Caki2 (cell line): ENCODE measurements at places on chromosomes 2 and 18.

- DNase-seq: no peak
These were observed 544.7 kb downstream of the PARD3B start for GRCh38 chr2:205089958-205090357.

DNA sequence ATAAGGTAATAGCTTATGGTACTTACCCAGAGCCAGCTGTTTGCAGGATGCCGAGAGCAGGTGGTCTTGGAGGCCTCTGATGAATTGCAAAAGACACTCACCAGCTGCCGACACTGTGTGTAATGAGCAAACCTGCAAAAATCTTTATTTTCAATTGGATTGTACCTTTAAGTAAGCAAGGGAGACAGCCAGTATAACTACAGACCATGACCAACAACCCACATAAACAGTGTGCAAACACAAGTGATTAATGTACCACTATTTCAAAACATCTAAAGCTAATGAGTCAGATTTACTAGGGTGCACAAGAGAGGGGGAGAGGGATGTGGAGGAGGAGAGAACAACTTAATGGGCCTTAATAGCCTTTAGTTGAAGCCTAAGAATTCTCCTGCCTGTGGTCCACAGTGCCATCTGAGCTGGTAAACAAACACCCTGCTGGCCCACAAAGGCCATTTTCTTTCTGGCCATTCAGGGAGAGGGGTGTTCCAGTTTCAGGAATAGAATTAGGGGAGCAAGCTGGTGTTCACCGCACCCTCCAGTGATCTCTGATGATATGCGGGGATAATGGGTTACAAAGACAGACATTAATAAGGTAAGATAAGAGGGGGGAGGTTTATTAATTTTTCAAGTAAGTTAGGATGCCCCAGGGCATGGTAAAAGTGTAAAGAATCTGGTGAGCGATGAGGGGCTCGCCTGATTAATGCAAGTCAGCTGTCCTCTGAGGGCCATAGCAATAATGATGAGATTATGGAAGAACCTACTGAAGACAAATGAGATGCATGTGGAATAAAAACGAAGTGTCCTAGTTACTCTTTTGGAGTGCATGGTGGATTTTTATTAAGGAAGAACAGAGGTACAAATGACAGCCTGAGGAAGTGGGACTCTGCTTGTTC, 196.4 kb downstream of the HRH4 start:
- peak; percentile 0 for DNase-seq

DNA sequence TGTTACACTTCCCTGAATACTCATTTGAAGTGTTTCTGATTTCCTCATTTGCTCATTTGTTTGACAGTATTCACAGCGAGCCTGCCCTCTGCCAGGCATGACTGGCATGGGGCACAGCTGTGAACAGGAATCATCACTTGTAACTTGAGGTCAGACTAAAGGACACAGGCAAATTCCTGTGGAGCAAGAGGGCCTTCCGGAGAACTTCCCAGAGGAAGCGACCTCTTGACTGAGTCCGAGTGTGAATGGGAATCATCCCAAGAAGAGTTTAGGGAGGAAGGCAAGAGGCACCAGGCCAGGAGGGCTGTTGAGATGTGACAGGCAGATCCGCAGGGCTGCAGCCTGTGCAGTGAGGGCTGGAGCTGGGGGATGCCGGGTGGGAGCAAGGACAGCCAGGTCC, 45.4 kb downstream of the LIMS1 start:
- DNase-seq: peak; percentile 57

DNA sequence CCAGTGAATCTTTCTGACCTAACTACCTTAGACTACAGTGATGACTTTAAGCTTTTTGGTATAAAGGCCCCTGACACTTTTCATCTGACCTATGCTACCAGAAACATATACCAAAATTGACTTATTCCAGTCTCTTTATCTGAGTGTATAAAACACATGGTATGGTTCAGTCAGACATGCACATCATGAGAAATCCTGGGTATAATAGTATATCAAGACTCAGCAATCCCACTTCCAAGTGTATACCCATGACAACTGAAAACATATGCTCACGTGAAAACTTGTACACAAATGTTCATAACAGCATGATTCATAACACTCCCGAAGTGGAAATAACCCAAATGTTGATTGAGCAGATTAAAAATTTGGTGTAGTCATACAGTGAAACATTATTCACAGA, 70.0 kb upstream of the RPRM start:
- DNase-seq: no peak

- DNase-seq: no peak
These were observed 185.7 kb upstream of the ZEB2 start for GRCh38 chr2:144705328-144706245.

- peak; percentile 12 for DNase-seq
These were observed 1.3 kb upstream of the FAP start for GRCh38 chr2:162244541-162245031.

DNA sequence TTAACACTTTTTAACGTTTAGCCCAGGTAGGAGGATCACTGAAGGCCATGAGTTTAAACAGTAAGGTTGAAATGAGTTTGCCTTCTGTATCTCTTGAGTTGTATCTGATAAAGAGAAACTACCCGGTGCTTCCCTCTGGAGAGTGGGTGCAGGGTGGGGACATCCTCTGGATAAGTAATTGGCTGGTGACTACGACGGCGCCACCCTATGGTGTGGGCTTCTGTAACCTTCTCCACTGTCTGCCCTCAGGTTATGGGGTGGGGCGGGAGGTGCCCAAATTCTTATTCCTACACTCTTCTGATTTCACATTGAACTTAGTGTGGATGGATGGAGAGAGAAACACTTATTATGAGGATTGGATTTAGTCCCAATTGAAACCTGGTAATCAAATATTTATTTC, 68.8 kb downstream of the LDLRAD4 start:
- no peak for DNase-seq

DNA sequence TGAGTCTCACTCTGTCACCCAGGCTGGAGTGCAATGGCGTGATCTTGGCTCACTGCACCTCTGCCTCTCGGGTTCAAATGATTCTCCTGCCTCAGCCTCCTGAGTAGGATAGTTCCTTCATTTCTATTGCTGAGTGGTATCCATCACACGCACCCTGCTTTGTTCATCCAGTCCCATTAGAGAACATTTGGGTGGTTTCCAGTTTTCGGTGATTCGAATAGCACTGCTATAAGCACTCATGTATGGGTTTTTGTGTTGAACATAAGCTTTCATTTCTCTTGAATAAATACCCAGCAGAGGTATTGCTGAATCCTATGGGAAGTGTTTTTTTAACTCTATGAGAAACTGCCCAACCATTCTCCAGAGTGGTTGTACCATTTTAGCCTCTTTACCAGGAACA, 147.3 kb downstream of the DDX1 start:
- DNase-seq: no peak

- no peak for DNase-seq
These were observed 24.2 kb downstream of the TMEM178A start for GRCh38 chr2:39689876-39690275.

DNA sequence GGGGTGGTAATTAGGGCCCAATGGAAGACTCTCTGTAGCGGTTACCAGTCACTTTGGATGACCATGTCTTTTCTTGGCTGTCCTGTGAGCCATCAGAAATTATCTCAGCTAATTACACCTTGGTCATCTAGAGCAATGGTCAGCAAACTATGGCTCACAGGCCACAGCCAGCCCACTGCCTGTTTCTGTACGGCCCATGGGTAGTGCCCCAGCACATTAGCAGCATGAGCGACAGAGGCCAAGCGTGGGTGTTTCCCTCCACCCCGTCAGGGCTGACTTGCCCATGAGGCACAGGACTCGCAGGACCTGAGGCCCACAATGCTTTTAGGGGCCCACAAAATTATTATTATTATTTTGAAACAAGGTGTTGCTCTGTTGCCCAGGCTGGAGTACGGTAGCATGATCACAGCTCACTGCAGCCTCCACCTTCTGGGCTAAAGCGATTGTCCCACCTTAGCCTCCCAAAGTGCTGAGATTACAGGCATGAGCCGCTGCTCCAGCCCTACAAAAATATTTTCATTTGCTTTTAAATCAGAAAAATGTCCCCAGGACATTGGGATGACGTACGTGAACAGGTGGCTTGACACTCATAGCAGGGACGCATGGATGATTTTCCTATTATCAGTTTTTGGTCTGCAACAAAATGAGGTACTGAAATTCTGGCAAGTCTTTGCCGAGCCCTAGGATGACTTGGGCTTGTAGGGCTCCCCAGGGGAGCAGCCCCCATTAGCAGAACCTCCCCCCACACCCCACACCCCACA, 29.3 kb upstream of the CEP68 start:
- DNase-seq: no peak

DNA sequence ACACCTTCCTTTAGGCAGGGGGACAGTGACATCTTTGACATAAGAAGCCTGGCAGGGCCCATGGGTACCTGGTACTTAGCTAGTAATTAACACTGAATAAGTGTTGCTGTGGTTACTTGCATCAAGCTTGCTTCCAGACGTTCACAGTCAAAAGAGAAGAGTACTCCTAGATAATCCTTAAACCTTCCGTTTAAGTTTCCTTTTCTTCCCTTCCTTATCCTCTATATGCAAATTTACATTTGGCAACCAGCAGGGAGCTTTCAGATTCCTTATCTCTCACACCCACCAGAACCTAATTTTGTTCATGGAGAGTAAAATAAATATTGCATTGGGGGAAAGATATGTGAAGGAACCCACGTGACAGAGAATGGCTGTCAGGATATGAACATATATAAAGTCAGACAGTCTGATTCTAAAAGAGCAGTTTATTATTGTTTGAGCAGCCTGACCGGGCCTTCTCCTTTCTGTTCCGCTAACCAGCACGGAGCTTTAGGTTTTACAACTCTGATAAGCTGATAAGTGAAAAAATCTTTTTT, 7.8 kb upstream of the RAB31 start:
- no peak for DNase-seq

GRCh38 chr18:49189772-49190171, 239.0 kb upstream of the SMAD7 start:
- DNase-seq: no peak

- DNase-seq: no peak
These were observed 215.7 kb upstream of the HNMT start for GRCh38 chr2:137748533-137748932.
